Aorta (tissue), 5 donors: ENCODE measurements at places on chromosomes 1 and 21.

- DNase-seq, result no peak
Observed at GRCh38 chr1:76727520-76727919, 139.8 kb upstream of the ST6GALNAC5 start.

DNA sequence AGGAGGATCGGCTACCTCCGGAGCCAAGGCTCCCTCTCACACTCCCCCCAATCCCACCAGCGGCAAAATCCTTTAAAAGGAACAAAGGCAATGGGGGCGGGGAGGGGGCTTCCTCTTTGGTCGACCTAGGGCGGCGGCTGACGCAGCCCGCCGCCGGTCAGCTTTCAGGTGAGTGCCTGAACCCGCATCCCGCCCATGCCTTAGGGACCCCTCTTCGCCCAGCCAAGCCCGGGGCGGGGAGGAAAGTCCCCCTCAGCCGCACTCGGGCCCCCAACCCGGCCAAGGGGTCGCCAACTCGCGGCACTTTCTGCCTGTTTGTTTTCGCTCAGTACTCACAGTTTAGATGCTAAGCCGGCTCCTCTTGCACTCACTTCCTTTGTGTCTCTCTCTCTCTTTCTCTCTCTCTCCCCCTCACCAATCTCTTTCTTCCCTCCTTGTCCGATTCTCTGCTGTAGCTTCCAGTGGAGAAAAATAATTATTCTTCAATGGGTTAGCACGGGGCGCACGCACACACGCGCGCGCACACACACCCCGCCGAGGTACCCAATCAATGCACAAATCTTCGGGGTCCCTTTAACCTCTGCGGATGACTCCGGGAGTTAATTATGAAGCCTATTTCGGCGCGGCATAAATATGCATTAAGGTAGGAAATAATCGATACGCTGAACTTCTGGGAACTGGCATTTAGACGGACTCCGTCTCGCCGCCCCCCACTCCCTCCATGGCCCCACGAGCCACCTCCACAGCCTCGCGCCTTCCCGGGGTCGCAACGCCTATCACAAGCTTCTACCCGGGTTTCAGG is at the start of gene BLACAT1:
Gene BLACAT1 (minus strand): TSS at position 465 of the 802 bp plus-strand sequence.
- no peak for DNase-seq

GRCh38 chr1:36871146-36871971 is 163.0 kb downstream of the GRIK3 start:
- DNase-seq, result peak; percentile 56

- DNase-seq, result no peak
Observed at GRCh38 chr21:18899261-18899660, 495.7 kb upstream of the TMPRSS15 start.

GRCh38 chr1:86277936-86278335 is 118.2 kb downstream of the ODF2L start:
- DNase-seq, result no peak

DNA sequence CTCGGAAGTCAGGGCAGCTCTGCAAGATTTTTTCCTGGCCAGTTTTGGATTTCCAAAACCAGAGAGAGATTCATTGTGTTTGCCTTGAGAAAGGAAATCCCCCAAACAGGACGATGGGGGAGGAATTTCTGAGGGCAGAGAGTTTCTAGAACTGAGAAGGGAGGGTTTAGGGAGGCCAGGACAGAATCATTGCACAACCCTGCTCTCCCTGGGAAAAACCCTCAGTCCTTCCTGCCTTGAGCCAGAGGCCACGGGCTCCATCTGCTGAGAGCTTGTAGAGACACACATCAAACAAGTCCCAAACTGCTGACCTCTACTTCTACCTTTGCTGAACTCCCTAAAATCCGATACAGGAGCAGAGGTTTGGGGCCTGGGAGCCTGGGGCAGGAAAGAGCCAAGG is 99.7 kb downstream of the NMNAT2 start:
- peak; percentile 85 for DNase-seq

DNA sequence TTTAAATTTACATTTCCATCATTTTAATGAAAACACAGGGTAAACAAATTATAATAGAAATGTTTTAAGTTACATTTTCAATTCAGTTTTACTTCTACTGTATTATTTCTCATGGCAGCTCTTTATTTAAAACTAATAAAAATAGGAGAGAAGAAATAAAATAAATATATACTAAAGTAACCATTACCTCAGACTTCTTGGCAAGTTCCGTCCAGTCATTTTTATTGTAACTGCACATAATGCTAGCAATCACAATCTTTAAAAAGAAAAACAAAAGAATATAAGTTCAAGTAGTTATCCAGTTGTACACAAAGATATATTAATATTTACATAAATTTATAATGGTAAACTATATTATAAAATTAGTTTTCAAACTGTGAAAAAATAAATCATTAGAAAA is 538.6 kb downstream of the DPYD start:
- no peak for DNase-seq

GRCh38 chr1:68210829-68211228 is 21.5 kb downstream of the WLS start:
- DNase-seq, result no peak

GRCh38 chr1:119968068-119968492 is 71.8 kb upstream of the ADAM30 start:
- DNase-seq, result peak; percentile 65

- no peak for DNase-seq
Observed at GRCh38 chr1:68314151-68314780, 81.9 kb upstream of the WLS start.

DNA sequence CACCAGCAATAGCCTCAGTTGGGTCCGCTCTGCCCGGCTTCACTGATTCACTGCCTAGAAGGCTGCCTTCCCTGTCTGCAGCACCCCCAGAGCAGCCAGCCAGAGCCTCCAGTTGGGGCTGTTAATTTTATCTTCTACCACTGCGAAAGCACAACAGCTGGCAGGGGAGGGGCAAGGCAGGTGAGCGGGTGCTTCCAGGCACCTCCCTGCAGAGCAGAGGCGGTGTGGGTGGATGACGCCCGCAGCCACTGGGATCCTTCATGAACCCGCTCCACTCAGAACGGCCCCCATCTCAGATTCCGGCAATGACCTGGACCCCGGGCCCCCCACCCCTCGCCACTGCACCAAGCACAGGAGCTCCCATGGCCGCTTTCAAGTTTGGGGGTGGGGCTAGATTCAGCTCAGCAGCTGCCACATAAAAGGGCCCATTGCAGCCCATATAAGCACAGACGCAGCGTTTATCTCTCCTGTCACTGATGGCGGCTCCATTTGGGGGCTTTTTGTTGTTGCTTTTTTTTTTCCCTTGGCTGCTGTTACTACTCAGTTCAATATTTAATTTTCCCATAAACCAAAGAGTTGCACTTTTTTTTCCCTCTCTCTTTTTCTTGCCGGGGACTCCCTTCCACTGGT is 128.0 kb upstream of the KLHDC7A start:
- no peak for DNase-seq

GRCh38 chr21:21963911-21964310 is 965.7 kb downstream of the NCAM2 start:
- no peak for DNase-seq

DNA sequence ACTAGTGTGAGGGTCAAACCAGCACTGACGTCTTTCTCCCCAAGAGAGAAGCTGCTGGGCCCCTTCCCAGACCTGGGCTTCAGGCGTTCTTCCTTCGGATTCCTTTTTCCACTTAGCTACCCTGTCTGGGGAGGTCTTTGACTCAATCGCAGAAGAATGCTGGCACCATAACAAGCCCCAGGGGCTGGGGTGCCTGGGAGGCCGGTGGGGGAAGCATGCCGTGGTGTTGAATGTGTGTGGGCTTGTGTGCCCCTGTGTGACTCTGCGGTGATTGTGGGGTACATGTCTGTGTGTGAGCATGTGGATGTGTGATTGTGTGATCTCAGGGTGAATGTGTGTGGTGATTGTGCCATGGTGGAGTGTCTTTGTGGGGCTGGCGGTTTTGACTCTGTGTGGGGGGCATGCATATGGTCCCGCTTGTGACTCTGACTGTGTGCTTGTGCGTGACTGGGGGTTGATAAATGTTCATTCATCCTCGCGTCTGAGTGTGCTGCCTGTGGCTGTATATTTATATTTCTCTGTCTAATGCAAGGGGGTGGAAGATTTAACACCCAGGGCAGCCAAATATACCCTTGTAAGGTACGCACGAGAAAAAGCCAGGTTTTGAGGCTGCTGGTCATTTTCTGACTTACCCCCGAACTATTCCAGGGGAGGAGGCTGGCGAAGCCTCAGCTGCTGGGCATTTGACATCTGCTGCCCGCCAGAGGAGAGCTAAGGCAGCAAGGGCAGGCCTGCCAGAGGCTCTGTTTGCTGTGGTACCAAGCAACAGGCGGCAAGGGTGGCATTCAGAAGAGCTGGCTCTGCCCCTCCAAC is 1.1 kb upstream of the SYNC start:
- DNase-seq, result peak; percentile 85

- no peak for DNase-seq
Observed at GRCh38 chr21:38671773-38672172, 134.0 kb upstream of the ETS2 start.

DNA sequence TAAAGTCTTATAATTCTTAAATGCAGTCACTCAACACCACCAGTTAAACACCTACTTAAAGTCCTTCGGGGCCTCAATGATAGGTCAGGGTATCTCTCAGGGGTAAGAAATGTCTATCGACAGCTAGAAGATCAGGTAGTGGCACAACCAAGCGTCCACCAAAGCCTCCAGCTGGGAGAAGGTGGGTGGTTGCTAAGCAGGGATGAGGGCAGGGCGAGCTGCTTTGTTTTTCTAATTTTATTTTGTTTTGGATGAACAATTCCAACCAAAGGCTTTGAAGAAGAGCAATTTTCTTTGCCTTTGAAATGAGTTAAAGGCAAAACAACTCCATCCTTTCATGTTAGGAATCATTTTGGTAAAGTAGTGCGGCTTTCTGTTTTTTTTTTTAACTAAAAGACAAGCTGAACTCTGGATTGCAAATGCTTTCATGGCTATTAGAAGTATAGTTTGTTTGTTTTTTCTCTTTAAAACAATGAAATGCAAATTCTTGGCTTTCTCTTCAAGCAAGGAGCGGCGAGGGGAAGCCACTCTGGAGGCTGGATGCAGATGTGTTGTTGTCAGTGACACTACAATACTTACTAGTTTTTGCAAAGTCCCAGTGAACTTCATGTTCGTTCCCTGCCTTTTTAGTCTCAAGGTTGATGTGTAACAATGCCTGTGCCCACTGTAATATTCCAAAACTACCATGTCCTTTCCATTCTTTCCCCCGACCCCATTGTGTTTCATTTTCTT is 106.0 kb downstream of the MRPS6 start:
- DNase-seq, result no peak

DNA sequence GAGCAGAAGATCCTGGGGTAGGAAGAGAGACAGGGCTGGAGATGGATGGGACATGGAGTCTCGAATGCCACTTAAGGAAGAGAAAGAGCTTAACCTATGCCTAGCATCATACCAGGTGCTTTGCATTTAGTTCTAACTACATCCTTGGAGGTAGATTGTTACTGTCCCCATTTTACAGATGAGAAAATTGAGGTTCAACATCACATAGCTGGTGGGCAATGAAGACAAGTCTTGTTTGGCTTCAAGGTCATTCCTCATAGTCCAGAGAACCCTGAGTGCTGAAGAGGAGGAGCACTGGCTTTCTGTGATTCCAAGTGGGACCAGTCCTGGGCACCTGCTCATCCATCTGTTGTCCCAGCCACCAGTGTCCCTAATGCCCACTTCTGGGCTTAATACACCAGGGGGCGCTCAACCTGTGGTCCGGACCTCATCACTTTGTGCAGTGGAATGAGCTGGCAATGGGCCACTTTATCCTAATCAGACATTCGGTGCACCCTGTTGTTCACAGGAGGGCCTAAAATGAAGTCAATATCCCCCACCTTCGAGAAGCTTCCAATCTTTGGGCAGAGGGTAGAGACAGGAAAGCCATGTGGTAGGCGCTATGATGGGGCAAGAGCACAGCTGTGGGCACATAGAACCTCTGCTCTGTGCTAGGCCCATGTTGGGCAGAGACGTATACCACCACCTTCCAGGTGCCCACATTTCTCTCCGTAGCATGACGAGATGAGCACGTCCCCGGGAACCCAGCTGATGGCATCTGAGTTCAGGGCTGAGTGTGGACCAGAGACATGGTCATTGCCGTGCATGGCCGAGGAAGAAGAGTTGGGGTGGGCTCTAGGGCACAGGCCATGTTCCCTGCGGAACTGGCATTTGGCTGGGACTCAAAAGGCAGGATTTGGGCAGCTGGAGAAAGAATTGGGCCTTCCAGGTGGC is 9.2 kb downstream of the RPS6KA1 start:
- no peak for DNase-seq

DNA sequence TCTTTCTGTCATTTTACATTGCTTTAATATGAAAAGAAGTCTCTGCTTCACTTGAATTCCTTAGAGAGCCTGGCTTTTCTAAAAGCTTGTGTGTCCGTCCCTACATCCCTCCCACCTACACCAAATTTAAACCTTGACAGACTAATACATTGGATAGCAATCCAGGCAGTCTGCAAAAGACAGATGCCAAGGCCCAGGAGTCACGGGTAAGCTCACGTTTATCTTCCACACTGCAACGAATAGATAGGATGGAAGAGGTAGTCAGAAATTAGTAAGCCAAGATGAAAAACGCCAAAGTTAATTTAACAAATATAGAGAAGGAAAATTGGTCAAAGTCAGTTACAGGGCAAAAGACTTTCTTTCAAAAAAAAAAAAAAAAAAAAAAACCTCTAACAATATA is 338.1 kb downstream of the SMYD3 start:
- no peak for DNase-seq

DNA sequence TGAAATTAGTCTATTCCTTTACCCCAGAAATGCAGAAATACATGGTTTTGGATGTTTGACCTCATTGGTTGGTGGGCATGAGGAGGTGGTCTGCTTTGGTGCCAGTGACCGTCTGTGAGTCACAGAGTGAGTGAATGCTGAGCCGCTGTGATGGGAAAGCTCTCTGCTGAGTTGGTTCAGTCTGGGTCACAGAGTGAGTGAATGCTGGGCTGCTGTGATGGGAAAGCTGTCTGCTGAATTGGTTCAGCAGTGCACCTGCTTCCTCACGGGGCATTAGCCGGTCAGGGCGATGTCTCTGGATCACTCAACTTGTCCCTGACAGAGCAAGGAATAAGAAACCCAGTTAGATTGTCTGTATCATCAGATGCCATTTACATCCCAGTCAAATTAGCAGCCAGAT is 40.8 kb downstream of the ADARB1 start:
- no peak for DNase-seq

DNA sequence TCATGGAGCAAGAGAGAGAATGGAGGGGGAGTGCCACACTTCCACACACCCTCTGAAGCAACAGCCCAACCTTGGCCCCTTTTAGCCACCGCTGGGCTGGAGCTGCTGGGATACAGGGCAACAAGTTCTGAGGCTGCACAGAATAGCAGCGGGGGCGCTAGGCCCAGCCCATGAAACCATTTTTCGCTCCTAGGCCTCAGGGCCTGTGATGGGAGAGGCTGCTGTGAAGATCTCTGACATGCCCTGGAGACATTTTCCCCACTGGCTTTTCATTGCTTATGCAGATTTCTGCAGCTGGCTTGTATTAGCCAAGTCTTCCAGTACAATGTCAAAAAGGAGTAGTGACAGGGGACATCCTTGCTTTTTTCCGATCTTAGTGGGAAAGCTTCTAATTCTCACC is 202.3 kb upstream of the B3GALT2 start:
- DNase-seq, result no peak

GRCh38 chr1:227883641-227884301 is 64.0 kb downstream of the WNT9A start:
- peak; percentile 39 for DNase-seq
